ENCODE measurements at places on chromosomes 11 and 22.

DNA sequence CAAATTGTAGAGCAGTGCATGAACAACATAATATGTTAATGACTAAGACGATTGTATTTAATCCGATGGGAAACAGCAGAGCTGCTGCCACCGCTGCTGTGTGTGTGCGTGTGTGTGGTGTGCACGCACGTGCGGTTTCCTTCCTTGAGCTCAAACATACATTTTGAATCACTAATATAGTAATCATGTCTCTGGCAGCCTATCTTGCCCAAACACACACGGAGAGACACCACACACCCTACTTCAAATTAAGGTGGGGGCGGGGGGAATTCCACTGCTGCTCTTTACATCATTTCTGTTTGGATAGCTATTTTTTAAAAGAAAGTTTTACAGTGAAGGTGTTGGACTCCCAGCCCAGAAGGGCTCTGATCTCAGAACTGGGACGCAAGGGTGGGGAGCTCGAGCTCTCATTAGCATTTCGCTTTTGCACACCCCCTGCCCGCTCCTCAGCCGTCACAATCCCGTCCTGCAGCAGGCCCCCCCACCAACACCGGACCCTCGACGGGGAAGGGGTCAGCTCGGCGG lies 651 bp upstream of the FAM83F start:
- DNase-seq, result no peak

DNA sequence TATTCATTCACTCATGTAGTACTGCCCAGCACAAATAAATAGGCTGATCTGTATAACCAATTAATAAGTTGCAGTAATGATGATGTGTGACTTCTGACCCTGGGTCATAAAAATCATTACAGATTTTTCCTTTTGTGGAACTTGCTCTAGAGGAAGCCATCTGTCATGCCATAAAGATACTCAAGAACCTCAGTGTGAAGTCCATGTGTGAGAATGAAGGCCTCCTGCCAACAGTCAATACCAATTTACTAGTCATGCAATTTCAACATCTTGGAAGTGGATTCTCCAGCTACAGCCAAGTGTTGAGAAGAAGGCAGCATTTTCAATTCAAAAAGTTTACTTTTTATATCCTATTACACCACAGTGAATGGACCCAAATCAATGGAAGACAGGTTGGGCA lies 435.6 kb upstream of the LRRC4C start:
- DNase-seq, result no peak

GRCh38 chr22:20591295-20591645 lies 83.9 kb downstream of the MED15 start:
- DNase-seq, result no peak

- DNase-seq, result no peak
Measured at GRCh38 chr11:87374038-87374807, 336.5 kb downstream of the TMEM135 start.

DNA sequence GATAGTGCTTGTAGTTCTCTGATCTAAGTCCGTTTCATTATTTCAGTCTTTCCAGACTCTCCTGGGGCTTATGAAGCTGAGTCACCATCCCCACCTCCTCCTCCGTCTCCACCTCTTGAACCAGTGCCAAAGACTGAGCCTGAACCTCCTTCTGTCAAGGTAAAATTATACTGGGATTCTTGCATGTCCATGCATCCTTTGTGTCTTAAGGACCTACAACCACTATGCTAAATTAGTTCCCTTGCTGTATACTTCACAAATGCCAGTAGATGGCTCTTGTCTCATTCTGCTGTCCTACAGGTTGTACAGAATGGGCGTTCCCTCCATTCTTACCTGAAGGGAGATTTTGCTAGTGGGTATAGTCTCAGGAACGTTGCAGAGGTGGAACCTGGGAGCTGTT lies 42.2 kb downstream of the POLD3 start:
- DNase-seq, result no peak

GRCh38 chr11:15569305-15570025 lies 454.7 kb downstream of the INSC start:
- no peak for DNase-seq

DNA sequence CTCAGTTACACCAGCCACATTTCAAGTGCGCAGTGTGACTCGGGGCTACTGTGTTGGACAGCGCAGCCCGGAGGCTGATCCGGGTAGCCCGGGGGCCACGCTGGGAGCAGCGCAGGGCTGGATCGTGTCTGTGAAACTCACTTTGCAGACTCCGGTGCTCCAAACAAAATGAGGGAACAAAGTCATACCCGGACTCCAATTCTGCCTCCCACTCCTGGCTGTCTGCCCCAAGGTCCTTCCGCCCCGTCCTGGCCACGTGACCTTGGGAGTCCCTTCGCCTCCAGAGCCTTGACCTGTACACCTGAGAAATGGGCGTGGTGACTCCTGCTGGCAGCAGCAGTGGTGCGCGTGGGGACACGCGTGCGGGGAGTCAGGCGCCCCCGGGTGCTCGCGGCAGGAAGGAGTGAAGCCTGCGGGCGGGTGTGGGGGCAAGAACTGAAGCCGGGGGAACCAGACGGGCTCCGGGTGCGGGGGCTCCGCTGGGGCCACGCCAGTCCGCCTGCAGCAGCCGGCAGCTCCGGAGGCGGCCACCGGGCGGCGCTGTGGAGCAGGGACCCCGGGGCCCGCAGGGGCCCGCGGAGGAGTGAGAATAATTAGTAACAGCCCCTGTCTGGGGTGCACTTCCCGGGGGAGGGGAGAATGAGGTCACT lies 42.4 kb downstream of the KCNJ4 start:
- peak; percentile 80 for DNase-seq

GRCh38 chr11:99098258-99098657 lies 77.5 kb downstream of the CNTN5 start:
- no peak for DNase-seq

DNA sequence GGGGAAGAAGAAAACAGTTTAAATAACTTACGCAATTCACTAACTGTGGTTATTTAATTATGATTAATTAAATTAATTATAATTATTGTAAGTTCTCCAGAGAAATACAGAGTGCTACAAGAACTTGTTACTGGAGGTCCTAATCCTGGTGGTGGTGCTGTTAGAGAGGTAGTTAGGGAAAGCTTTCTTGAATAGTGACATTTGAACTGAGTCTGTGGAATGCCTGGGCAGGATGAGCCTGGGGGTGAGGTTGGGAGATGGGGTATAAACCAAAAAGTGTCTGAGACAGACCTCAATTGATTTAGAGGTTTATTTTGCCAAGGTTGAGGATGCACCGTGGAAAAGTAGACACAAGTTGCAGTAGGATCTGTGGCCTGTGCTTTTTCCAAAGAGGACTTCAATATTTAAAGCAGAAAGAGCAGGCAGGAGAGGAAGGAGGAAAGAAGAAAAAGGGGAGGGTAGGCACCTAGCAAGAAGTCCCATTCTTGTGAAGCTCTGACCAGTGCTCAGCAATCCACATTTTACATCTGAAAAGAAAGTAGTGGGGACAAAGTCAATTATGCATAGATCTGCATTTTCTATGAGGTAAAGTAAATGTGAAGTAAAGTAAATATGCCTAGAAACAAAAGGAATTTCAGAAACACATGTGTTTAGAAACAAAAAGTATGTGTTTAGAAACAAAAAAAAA lies 4.4 kb upstream of the ZNF202 start:
- DNase-seq, result no peak

GRCh38 chr11:85823816-85824215 lies 12.9 kb upstream of the SYTL2 start:
- no peak for DNase-seq

DNA sequence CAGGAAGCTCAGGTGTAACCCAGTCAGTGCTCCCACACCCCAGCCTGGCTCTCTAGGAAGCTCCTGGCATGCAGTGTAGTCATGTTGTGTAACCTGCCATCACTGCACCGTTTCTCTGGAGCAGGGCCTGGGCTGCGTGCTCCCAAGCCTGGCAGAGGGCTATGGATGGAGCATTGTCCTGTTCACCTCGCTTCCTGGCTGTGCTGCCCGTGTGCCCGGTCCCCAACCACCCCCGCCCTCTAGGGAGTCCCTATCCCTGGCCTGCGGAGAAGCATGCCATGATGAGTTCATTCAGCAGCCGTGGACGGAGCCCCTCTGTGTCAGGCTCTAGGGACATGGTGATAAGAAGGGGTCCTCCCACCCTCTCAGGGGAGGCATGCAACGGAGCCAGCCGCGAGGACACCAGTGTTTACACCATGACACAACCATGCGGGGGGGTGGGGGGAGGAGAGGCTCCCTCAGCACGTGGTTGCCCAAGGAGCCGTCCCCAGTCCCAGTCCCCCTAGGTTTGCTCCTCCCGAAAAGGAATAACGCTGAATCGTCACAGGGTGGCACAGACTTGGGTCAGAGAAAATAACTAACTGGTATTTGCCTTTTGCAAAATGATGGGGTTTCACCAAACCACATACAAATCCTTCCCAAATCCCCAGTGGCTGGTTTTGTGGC lies 73.1 kb downstream of the FBLN1 start:
- DNase-seq, result no peak

GRCh38 chr11:86990031-86990430 lies 34.8 kb upstream of the FZD4 start:
- no peak for DNase-seq

DNA sequence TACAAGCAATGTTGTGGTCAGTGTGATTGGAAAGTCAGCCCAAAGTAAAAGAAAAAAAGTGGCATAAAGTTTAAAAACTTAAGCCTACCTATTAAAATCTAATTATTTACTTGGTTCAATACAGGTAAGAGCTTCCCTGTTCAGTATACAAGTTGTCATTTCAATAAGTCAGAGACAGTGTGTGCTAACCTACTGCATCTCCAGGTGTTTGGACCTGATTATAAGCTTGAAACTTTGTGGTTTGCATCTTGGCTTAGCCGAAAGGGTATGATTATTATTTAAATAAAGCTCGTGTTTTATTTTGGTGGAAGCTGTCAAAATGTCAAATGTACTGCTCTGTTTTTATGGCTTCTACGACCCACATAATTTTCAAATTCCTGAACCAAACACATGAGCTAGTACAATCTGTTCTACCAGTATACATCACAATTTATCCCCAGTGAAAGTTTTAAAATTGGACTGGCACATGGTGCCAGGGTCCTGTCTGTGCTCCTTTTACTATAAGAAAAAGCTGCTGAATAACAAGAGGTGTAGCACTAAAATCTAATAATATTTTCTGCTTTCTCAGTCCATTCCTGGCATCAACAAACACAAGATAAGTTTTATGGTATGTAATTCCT lies 103.9 kb upstream of the ANO3 start:
- DNase-seq, result no peak

DNA sequence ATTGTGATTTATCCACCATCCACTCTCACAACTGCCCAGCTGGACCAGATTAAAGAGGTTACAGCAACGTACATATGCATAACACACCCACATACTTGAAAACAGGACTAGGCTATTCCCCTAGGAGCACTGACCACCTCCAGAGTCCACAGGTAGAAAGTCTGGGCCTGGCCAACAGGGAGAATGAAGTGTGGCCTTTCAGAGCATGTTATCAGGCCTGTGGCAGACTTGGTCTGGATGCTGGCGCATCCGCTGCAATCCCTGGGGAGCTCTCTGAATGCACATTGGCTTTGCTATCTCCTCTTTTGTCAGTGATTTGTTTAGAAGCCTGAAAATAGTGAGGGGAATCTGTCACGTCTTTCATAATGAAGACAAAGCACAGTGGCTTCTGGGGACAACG lies 86.7 kb downstream of the C11orf58 start:
- no peak for DNase-seq

DNA sequence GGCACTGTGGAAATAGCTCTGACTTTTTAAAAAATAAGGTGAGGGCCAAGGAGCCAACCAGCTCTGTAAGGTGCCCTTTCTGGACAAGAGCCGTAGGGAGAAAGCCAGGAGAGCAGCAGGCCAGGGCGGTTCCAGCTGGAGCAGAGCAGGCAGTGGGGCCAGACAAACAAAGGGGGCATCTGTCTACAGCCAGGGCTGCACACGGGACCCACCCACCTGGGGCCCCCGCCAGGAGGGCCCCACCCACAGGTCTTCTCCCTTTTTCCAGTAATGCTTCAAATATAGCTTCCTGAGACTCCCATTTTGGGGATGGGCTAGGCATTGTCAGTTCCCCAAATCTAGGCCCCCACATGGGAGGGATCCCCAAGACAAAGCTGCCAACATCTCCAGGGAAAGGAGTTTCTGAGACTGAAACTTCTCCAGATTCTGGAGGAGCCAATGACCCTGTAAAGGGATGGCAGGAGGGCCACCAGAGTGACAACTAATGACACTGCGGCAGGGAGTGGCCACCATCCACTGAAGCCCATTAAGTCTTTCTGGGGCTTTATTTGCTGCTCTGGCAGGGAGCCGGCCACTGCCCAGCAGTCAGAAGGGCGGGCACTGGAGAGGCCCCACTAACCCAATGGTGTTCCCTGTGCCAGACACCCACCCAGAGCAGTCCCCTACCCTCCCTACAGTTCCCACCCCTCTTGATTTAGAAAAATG lies 1.9 kb downstream of the ZFTA start:
- no peak for DNase-seq

GRCh38 chr22:50015451-50016307 lies 3.1 kb upstream of the IL17REL start:
- DNase-seq, result no peak

DNA sequence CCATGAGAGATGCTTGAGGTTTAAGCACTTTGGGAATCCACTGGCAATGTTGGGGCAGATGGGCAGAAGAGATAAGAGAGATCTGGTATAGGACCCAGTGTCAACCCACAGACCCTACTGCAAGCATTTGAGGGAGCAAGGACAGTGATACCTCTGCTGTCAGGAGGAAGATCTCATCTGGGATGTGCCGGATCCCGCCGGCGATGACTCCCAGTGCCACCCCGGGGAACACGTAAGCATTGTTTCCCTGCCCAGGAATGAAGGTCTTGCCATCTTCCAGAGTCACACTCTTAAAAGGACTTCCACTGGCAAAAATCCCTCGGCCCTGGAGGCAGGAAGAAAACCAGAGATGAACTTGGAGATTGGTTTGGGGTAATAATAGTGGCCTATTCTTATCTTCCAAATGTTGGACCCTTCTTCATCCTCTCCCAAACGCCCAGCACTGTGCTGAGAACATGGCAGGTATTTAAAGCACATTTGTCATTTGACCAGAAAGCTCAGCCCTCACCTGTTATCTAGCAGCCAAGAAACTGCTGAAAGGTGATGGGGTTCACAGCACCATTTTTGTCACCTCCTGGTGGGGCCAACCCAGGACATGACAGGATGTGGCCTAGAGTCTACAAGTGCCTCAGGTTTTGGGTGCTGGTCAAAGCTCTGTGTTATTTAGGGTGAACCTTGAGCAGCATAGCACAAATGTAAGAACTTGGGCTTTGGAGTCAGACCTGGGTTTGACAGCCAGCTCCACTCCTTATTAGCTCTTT lies 71.7 kb downstream of the CCDC81 start:
- no peak for DNase-seq

GRCh38 chr22:25751174-25751581 lies 9.2 kb downstream of the MYO18B start:
- no peak for DNase-seq

GRCh38 chr11:23423104-23423503 lies 562.8 kb upstream of the CCDC179 start:
- no peak for DNase-seq

GRCh38 chr11:76237914-76238313 lies 31.6 kb upstream of the WNT11 start:
- DNase-seq, result no peak

DNA sequence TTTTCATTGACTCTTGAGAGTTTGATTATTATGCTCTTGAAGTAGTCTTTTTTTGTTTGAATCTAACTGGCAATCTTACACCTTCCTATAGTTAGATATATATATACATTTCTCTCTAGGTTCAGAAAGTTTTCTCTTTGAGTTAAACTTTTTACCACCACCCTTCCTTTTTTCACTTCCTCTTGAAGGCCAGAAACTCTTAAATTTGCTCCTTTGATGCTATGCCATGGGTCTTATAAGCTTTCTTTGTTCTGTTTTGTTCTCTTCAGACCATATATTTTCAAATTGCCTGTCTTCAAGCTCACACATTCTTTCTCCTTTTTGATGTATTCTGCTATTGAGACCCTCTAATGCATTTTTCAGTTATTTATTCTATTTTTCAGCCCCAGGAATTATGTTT lies 513.5 kb upstream of the CNTN5 start:
- DNase-seq, result no peak

Measured in NCI-H2171 (cell line).